Stimulated activated CD8-positive, alpha-beta memory T cell treated with anti-CD3 and anti-CD28 coated beads, Interleukin-7, amount 100 ng/mL, for 1 hour (primary cell): ENCODE measurements at places on chromosomes 2 and 18.

- no peak for DNase-seq
Measured at GRCh38 chr2:208793434-208793833, 386.8 kb downstream of the PTH2R start.

DNA sequence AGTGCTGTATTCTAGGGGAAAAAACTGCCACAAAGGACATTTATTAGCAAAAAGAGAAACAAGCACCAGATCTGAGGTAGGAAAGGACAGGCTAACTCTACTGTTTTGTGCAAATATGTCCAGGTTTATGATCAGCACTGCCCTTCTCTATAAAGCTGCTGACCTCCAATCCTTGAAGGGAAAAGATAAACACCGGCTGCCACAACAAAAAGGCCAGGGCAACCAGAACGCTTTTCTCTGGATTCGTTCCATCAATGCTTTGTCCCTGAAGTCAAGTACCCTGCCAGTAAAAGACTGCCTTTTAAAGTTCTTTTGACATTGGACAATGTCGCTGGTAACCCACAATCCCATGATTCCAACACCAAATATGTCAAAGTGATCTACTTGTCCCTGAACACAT is 21.0 kb downstream of the SMAD2 start:
- DNase-seq: no peak

GRCh38 chr2:176626796-176627195 is 357.6 kb downstream of the MTX2 start:
- DNase-seq: no peak

GRCh38 chr18:7856733-7857132 is 289.6 kb downstream of the PTPRM start:
- no peak for DNase-seq

GRCh38 chr2:99380376-99381010 is 43.3 kb downstream of the EIF5B start:
- DNase-seq: no peak

DNA sequence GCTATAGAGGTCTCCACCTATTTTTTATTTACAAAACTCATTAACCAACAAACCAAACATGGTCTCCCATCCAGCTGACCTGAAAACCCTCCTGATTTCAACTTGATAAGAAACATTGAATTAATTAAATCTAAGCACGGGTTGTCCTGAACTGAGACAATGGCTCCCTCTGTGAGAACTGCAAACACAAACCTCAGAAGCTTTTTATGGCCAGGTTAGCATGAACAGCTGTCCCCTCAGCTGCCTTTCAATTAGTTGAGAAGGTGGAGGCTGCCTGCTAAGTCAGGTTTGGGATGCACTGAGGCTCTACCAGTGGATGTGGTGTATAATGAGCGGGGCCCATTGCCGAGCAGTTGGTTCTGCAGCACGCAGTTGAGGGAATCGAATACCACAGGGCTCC is 258.5 kb upstream of the DDX18 start:
- no peak for DNase-seq

GRCh38 chr18:32576296-32576916 is 105.7 kb upstream of the GAREM1 start:
- DNase-seq: no peak

GRCh38 chr2:211391189-211391567 is 834.8 kb downstream of the CPS1 start:
- no peak for DNase-seq

DNA sequence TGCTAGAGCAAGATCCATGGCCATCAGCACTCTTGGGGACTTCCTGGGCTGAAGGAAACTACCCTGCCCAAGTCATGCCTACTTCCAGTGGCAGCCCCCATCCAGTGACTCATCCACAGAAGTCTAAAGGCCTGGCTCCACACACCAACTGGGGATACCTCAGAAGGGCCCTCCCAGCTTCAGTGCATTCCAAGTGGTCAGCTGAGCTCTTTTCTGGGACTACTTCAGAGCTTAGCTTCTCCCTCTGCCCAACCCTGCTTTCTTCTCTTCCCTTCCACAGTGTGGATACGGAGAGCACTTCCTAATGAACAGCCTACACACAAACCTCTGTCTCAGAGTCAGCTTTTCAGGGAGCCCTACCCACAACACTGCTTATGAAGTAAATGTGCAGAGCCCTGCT is 66.5 kb downstream of the CLHC1 start:
- DNase-seq: no peak

DNA sequence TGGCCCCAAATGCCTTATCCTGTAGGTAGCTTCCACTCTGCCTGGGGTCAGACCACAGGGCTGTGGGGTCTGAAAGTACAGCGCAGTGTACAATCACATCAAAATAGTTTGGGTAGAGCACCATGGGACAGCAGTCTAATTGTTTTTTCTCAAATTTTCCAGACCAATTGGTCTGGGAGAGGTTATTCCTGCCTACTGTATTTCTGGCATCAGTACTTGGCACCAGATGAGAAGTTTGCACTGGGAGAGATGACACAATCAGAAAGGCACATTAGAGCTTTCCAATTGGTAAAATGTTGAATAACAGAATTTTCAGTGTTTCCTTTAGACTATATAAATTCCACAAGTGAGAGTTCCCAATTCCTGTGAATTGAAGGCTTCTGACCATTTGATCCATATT is 30.9 kb upstream of the LRRTM1 start:
- no peak for DNase-seq

GRCh38 chr2:44277541-44277940 is 2.3 kb downstream of the SLC3A1 start:
- no peak for DNase-seq

GRCh38 chr2:96485751-96486651 is 19.2 kb downstream of the NEURL3 start:
- peak; percentile 69 for DNase-seq

- no peak for DNase-seq
Measured at GRCh38 chr2:186105016-186105724, 366.6 kb downstream of the FSIP2 start.

- no peak for DNase-seq
Measured at GRCh38 chr18:55124078-55124763, 165.0 kb upstream of the CCDC68 start.

GRCh38 chr2:152564754-152565551 is 152.3 kb downstream of the PRPF40A start:
- no peak for DNase-seq

DNA sequence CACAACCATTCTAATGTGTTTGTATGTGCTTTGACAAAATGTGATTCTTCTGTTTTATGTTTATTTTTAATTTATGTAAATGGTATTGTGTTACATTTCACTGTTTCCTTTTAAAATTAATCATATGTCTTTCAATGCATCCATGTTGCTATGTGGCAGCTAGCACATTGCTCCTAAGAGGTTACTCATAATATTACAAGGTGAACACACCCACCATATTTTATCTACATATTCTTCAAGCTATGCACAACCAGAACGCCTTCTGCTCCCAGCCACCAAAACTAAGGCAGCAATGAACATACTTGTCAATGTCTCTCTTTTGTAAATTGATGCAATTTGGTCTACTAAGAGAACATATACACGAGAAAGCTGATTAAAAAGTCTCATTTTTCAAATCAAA is 160.6 kb upstream of the OSR1 start:
- DNase-seq: no peak

- DNase-seq: no peak
Measured at GRCh38 chr2:106085181-106085940, 108.7 kb downstream of the UXS1 start.
